ENCODE measurements at places on chromosomes 2 and 18. TPM values are rescaled to one million over a fixed set of nuclear protein-coding genes. Genes with fewer than 3 reads are reported as not detected.

GRCh38 chr18:6923220-6923619 is 193.7 kb downstream of the ARHGAP28 start:
- no peak for DNase-seq

RAX gene
- total RNA-seq: not detected

GRCh38 chr18:39172695-39173421 is 1607.3 kb upstream of the CELF4 start:
- no peak for DNase-seq

DNA sequence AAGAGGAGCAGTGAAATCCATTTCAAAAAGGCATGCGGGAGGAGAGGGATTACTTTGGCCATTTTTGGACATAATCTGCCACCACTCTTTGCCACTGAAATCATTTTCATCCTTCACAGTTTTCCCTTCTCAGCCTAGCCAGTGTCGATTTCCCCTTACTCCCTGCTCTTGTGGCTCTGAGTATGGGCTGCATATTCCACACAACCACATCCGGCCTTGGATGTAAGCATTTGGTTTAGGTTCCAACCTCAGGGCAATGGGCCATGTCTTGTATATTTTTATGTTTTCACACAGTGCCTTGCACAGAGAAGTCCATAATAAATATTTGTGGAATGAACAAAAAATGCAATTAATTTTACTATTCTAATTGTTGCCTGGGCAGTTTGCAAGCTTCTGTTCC is 7.7 kb upstream of the SERPINE2 start:
- no peak for DNase-seq

GRCh38 chr2:45435316-45435715 is 175.8 kb downstream of the SRBD1 start:
- DNase-seq: peak; percentile 9

CYP27C1 gene
- total RNA-seq: under 0.01 TPM

DNA sequence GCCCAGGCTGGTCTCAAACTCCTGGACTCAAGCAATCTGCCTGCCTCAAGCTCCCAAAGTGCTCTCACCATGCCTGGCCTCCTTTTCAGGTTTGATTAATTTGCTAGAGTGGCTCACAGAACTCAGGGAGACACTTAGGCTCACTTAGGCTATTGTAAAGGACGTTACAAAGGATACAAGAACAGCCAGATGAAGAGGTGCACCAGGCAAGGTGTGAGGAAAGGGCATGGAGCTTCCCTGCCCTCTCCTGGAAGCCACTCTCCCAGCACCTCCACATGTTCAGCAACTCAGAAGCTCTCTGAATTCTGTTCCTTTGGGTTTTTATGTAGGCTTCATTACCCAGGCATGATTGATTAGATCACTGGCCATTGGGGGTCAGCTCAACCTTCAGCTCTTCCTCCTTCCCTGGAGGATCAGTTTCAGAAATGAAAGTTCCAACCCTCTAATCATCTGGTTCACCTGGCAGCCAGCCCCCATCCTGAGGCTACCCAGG is 78.7 kb upstream of the RGPD5 start:
- peak; percentile 51 for DNase-seq

GRCh38 chr2:36762764-36763490 is 66.4 kb downstream of the VIT start:
- no peak for DNase-seq

GRCh38 chr2:28736034-28736433 is 15.6 kb upstream of the PPP1CB start:
- no peak for DNase-seq

- no peak for DNase-seq
Observed at GRCh38 chr2:222017252-222017850, 281.4 kb downstream of the PAX3 start.

DNA sequence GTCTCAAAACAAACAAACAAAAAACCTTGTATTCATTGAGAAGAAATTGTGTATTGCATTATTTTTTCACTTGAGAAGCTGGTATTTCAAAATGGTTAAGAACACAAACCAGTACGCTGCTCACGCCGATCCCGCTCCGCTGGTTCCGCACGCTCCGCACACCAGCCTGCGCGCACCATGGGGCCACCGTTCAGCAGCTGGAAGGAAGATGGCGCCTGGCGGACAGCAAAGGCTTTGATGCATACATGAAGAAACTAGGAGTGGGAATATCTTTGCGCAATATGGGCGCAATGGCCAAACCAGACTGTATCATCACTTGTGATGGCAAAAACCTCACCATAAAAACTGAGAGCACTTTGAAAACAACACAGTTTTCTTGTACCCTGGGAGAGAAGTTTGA is 75.7 kb downstream of the RBM43 start:
- DNase-seq: no peak

GRCh38 chr2:211903961-211904360 is 634.6 kb downstream of the ERBB4 start:
- DNase-seq: no peak

TMEM37 gene
- 0.13 TPM for total RNA-seq

- DNase-seq: peak; percentile 29
Observed at GRCh38 chr2:37816036-37816435, 109.1 kb upstream of the RMDN2 start.

DNA sequence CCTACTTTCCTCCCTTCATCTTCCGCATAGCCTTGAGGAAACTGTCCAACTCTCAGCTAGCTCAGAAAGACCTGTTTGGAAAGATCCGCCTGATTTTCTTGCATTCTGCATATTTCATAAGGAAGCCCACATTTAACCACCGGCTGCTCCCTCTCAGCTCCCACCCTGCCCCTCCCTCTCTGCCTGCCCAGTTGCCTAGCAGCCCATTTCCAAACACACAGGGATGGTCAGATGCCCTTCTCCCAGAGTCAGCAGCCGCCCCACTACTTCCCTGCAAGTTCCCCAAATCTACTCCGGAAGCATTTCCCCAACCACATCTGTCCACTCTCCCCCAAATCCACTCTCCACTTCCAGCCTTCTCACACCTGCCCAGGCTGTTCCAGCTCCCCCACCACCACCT is 96.0 kb downstream of the TNS1 start:
- DNase-seq: no peak

GRCh38 chr2:2464643-2465042 is 133.6 kb upstream of the MYT1L start:
- DNase-seq: no peak

DNA sequence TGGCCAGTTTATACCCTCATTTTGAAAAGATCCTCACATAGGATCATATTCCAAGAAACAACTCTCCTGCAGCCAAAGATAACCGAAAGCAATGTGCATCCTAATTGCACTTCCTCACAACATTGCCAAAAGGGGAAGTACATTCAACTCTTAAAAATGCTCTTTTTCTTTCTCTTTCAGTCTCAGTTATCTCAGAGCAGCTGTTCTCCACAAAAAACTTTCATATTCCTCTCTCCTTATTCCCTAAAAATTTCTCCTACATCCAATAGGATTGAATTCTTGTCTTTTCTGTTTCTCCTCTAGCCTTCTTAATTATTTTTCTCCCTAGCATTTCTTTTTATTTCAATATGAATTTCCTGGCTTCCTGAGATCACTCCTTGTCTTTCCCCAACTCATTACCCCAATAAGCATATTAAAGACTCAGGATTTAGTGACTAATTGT is 7.4 kb upstream of the VRK2 start:
- DNase-seq: peak; percentile 83

DNA sequence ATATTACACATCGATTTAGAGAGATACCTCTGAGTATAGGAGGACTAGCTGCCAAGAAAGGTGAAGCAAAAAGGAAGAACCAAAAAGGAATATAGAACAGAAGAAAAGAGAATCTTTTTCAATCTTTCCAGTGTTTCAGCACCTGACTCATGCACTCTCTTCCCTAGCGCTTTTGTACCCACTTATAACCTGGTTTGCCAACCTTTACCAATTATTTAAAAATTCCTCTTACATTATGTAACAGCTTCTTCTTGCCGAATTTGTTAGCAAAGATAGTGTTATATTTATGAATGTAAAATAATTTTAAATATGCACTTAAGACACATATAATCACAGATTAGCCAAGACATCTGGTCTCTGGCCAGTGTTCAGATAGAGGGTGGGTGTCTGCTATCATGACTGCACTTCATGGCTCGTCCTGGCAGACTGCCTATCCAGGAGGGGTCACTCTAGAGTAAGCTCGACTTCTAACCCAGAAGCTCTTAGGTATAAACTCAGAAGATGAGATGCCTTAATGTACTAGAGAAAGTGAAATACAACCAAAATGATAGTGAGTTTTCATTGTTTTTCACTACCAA is 122.9 kb downstream of the ATAD2B start:
- no peak for DNase-seq

CD302 gene
- 14.4 TPM for total RNA-seq

IGFBP5 gene
- total RNA-seq: 0.64 TPM

DNA sequence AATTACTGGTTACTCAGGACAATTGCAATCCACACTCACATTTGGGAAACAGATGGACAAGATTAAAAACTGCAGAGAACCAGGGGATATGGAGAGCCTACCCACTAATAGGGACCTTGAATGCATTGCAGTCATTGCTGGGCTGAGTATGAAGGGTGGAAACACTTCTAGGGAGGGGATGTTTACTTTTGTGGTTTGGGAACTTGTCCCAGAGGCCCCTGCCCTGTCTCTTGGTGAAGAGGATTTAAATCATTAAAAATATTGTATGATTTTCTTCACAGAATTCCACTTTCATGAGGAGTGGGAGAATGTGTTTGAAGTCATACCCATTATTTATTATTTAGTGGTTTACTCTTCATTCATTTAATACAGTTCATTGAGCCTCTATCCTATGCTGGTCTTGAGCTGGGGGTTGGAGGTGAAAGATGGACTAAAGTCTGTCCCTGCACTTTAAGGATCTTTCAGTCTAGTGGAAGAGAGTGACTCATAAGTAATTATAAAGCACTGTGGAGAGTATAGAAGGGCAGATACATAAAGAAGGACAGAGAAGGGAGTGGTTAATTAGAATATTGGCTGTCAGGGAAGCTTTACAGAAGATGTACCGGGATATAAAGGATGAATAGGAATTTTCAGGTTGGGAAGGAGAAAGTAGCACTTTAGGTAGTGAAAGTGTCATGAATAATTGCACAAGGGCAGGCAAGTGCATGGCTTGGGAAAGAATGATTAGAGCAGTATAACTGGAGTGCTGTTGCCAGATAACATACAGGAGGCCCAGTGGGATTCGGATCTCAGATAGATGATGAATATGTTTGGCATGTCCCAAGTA is 313.4 kb downstream of the LPIN1 start:
- no peak for DNase-seq

DNA sequence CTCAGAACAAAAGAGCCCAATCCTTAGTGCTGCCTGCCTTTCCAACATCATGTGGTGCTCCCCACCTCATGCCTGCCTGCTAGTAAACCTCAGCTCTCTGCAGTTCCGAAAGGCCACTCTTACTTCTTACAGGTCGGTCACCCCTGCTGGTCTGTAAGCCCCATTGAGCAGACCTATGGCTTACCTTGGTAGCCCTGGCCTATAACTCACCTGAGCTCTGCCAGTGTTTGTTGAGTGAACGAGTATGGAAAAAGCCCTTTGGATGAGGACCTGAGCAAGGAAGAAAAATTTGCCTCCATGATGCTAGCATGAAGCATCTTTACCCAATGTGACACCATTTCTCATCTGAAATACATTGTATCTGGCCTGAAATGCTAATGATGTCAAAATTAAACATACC is 83.3 kb downstream of the LIPG start:
- no peak for DNase-seq

CPO gene
- total RNA-seq: not detected

- DNase-seq: no peak
Observed at GRCh38 chr2:18077231-18077630, 198.8 kb downstream of the KCNS3 start.

ARHGAP28 gene
- 2.3 TPM for total RNA-seq

DNA sequence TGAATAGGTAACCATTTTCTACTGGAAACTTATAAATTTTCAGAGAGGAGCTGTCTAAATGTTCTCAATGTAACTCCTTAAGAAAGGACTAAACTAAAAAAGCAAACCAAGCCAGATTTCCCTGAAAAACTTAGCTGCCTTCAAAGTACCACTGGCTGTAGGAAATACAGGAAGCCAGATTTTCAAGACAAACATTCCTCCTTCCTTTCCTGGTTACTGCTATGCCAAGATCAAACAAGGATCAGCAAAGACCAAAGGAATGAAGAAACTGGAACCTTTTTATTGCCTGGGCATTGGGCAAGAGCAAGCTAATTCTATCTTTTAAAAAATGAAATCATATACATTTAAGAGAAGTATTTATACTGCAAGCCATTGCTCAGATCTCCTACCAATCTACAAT is 212.7 kb downstream of the DYM start:
- DNase-seq: no peak

DNA sequence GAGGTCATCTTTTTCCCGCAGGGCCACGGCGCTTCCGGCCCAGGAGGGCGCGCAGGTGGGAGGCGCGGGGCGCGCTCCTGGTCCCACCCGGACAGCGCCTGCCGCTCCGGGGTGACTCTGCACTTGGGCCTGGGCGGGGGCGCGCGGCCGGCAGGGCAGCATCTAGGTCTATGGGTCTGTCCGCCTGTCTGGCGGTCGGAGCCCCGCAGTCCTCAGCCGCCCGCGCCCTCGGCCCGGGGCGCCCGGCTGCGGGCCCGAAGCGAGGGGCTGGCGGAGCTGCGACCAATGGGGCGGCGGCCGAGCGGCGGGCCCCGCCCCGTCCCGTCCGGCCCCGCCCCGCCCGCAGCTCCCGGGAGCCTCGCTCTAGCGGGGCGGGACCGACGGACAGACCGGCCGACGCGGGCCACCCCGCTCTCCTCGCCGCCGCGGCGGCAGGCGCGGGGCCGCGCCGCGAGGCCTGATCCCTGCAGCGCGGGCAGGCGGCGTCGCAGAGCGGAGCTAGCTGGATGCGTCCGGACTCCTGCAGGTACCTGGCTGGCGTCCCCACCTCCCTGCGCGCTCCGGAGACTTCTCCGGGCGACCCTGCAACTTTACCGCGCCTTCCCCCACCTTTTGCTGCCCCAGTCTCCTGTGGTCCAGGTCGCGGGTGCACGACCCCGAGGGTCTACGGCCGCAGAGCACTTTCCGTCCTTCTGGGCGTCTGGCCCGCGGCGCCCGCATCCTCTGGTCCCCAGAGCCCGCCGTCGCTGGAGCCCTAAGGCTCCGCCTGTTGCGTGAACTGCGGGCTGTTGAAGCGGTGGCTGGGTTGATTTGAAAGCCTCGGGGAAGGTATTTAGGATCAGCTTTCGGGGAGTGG is at the start of gene KCNS3:
KCNS3 (plus strand) TSS at position 387 of the 856 bp plus-strand sequence. CDS start 52,342 bp downstream, outside the sequence.
- no peak for DNase-seq

DNA sequence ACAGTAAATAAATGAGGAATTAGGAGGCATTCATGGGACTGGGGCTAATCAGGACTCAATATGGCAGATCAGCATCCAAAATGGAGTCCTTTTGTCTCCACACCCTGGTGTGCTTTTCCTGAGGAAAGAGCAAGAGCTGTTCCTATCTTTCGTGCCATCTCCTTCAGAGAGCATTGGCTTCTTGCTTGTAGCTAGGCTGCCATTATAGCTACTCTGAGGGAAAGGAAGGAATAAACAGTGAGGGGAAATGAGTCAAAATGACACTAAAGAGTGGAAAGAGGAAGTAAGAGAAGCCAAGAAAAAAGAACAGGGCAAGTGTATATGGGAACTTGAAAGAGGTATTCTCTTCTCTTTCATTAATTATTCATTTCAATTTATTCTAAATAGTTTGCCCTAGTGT is 8.4 kb upstream of the NMI start:
- DNase-seq: peak; percentile 78

Data from dermis microvascular lymphatic vessel endothelial cell (primary cell).